G401 (cell line): ENCODE measurements at places on chromosomes 12 and 14. TPM values are rescaled to one million over a fixed set of nuclear protein-coding genes. Genes with fewer than 3 reads are reported as not detected.
A peak's percentile ranks its signal among the peaks of the same experiment; 100 is the strongest.

- DNase-seq, result no peak
Observed at GRCh38 chr12:62328296-62328921, 68.2 kb downstream of the USP15 start.

DNA sequence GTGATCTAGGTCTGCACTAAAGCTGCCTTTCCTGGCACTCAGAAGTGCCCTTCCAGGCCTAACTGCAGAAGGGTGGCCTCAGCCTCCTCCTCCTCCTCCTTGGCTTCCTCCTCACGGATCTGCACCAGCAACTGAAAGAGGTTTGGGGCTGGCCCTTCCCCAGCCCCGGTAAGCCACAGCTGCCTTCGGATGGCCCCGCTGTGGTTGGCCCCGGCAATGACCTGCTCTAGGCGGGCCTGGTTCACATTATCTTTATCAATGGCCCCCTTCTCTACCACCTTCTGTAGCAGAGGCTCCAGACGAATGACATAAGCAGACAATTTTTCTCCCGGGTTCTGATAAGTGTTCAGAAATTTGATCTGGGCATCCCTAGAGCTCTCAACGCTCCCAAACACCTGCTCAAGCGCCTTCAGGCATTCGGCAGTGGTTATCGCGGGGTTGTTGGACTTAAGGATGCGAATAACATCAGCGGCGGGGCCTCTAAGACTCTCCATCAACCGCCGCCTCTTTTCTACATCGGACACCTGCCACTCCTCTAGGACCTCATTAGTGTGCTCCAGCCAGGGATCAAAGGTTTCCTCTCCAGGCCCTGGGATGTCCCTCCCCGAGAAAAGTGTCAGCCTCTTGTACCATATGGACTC lies 1.5 kb downstream of the PNMA1 start:
- peak; percentile 60 for DNase-seq

DNA sequence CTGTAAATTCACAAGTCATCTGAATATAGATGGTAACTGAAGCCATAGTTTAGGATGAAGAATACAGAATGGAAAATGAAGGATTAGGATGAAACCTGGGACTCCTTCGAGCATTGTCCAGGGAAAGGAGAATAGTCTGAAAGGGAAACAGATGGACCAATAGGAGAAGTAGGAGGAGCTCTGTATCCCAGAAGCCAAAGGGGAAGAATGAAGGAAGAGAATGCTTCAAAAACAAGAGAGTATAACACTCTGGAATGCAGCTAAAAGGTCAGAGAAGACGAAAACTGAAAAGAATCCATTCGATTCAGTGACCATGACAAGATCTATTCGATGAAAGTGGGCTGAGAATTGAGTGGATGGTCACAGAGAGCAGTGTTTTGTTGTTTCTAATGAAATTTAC lies 1.0 kb downstream of the GMFB start:
- peak; percentile 50 for DNase-seq

DNA sequence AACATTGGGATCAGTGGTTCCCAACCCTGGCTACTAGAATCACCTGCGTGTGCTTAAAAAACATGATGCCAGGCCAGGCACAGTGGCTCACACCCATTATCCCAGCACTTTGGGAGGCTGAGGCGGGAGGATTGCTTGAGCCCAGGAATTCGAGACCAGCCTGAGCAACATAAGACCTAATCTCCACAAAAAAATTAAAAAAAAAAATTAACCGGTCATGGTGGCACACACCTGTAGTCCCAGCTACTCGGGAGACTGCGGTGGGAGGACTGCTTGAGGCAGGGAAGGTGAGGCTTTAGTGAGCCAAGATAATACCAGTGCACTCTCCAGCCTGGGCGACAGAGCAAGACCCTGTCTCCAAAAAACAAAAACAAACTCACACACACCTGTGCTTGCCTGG lies 2.0 kb downstream of the KCTD10 start:
- no peak for DNase-seq

GRCh38 chr14:51472881-51473280 lies 178.8 kb upstream of the FRMD6 start:
- DNase-seq, result no peak

- no peak for DNase-seq
Observed at GRCh38 chr14:76844223-76844622, 18.0 kb downstream of the LRRC74A start.

HAL gene
- total RNA-seq, result 0.06 TPM in 1 of 2 replicates, not detected in the other

DNA sequence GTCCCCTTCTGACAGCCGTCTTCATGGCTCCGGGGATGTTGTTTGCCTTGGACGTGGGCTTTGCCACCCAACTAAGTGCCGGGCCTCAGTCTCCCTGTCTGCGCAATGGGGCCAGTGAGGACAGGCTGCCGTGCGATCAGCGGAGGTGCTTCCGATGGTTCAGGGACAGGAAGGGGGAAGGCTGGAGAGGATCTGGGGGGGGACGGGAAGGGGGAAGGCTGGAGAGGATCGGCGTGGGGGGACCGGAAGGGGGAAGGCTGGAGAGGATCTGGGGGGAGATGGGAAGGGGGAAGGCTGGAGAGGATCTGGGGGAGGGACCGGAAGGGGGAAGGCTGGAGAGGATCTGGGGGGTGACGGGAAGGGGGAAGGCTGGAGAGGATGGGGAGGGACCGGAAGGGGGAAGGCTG lies 3.4 kb downstream of the MMP17 start:
- DNase-seq, result no peak

DNA sequence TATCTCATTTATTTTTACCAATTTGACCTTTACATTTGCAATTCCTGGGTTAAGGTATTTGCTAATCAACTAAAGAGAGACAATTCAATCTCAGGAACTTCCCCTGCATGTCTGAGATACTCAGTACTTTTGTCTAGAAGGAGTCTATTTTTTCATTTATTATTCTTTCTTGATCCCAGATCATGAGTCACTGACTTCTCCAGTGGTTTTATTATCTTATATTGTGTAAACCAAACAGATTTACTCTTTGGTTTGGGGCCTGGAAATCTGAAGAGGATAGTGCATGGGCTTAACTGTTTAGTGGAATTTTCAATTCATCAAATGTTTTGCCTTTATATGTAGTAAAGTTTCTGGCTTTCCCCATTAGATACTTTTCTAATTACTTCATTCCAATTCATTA lies 185.4 kb downstream of the ALG10B start:
- DNase-seq, result no peak

GRCh38 chr12:570435-570920 lies 92.8 kb downstream of the NINJ2 start:
- DNase-seq, result peak; percentile 28

DNA sequence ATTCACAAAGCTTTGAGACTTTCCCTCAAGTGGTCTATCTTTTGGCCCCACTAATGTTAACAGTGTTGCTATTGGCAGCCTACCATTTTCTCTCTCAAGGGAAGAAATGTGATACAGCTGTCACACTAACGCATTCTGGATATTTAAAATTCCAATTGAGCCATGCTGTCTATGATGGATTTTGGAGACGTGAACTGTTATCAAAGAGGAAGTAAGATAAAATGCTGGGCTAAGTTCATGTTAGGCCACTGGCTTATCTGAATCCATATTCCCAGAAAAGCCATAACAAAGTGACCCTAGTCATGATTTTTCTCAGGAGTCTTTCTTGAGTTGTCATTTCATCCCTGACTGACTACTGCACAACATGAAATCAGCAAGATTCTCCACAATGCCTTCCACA lies 200.2 kb downstream of the PHLDA1 start:
- no peak for DNase-seq

DNA sequence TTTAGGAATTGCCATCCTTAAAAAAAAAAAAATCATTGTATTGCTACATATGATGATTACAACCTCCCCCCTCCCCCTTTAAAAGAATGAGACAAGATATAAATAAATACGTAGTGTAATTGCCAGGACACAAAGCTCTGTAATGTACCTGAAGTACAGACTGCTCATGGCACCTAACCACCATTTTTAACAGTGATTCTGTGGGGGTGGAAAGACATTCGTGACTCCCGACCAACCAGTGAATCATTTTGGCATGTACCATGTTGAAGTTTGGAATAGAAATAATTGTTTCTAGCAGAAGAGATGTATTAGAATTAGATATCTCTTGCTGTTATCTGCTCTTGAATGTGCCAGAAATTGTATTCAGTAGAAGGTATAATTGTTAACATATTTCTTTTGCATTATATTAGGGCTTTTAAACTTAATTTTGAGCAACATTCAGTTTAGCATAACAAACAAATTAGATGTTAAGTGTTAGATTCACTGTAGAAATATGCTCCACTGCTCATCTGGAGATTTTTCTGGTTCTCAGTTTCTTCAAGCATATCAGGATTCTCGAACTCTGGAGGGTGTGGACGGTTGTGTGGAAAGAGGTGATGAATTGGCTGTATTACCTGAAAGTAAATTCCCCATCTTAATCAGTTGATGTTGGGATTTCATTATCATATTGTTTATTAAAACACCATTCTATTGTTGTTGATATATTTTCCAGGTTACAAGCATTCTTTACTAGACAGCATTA lies 31.1 kb downstream of the FRS2 start:
- no peak for DNase-seq

- no peak for DNase-seq
Observed at GRCh38 chr12:70290116-70290515, 46.9 kb downstream of the CNOT2 start.

GRCh38 chr12:127125607-127126259 lies 1141.2 kb upstream of the TMEM132C start:
- DNase-seq, result no peak

- DNase-seq, result no peak
Observed at GRCh38 chr12:20624718-20625117, 70.4 kb upstream of the SLCO1C1 start.

- DNase-seq, result no peak
Observed at GRCh38 chr14:94501588-94502516, 7.4 kb downstream of the SERPINA12 start.

DNA sequence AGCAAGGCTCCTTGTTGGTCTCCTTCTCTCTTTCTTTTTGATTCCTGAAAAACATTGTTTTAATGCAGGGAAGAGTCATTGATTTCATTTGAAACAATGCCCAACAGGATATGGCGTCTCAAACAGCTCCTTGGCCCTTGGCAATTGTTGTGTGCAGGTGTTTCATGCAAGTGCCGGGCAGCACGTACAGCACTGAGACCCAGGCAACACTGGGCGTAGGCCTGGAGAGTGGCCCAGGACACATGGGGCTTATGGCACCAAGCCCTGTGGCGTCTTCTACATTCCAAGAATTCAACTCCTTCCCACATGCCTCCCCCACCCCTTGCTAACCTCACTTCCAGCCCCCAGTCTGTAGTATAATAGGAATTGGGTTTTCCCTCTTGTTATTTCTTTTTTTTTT lies 230.4 kb downstream of the SPTSSA start:
- DNase-seq, result no peak

GRCh38 chr12:123075646-123076171 lies 75.2 kb downstream of the PITPNM2 start:
- DNase-seq, result peak; percentile 43

IRF2BPL gene
- total RNA-seq, result 57.2 and 59.4 TPM in 2 replicates

KRT77 gene
- not detected in 2 replicates for total RNA-seq

GRCh38 chr14:64971491-64971942 lies 619 bp downstream of the RAB15 start:
- DNase-seq, result no peak

GRCh38 chr12:58554522-58555157 lies 365.7 kb downstream of the LRIG3 start:
- DNase-seq, result no peak

- DNase-seq, result peak; percentile 50
Observed at GRCh38 chr12:89353188-89353822, 1.0 kb upstream of the DUSP6 start.

DNA sequence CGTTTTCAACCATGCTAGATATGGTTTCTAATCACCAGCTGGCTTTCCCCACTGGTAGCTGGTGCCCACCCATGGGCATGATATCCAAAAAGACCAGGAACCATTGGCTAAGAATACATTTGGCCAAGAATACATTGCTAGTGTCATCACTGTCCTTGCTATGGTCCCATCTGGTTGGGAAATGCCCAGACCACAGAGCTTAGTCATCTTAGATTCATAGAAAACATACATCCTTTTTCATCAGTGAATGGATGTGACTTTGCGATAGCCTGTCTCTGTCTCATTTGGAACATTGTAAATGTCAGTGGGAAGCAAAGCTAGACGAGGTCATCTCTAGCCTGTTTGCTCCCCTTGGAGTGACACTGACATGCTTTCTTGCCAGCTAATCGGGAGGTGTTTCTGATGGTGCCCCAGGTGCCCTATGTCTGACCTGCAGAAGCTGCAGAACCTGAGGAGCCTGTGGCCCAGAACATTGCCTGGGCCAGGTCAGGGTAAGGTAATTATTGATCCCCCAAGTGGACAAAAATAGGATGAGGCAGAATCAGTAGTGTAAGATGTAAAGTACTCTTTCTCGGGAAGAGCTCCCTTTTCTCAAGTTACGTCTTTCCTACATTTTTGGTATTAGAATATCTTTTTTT lies 194.8 kb downstream of the SLC41A2 start:
- DNase-seq, result no peak

AQP6 gene
- 0.37 and 1.6 TPM in 2 replicates for total RNA-seq

PPM1H gene
- 42.6 and 65.7 TPM in 2 replicates for total RNA-seq

GRCh38 chr12:49703647-49704137 lies 3.5 kb downstream of the FMNL3 start:
- DNase-seq, result peak; percentile 2

- DNase-seq, result no peak
Observed at GRCh38 chr14:37558740-37559139, 36.3 kb downstream of the FOXA1 start.

TEDC1 gene
- total RNA-seq, result 67.1 and 89.1 TPM in 2 replicates

DNA sequence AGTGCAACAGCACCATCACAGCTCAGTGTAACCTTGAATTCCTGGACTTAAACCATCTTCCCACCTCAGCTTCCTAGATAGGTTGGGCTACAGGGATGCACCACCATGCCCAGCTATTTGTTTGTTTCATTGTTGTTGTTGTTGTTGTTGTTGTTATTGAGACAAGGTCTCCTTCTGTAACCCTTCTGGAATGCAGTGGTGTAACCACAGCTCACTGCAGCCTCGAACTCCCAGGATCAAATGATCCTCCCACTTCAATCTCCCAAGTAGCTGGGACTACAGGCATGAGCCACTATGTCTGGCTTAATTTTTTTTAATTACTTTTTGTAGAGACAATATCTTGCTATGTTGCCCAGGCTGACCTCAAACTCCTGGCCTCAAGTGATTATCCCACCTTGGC lies 1.2 kb upstream of the NEMP1 start:
- DNase-seq, result no peak

ENO2 gene
- total RNA-seq, result 3.3 and 13.2 TPM in 2 replicates

- no peak for DNase-seq
Observed at GRCh38 chr12:21528953-21529352, 2.9 kb downstream of the SPX start.

- DNase-seq, result peak; percentile 61
Observed at GRCh38 chr14:64800000-64800399, 79.7 kb downstream of the SPTB start.

ADAMTS20 gene
- 0.86 and 1.1 TPM in 2 replicates for total RNA-seq
